ENCODE measurements at places on chromosomes 1 and 21. TPM values are rescaled to one million over a fixed set of nuclear protein-coding genes. Genes with fewer than 3 reads are reported as not detected.

SMCP gene
- not detected for total RNA-seq

SH2D1B gene
- total RNA-seq: 1.9 TPM

ACKR1 gene
- 146 TPM for total RNA-seq

DBT gene
- total RNA-seq: 15.7 TPM

SPOCD1 gene
- total RNA-seq: 31.4 TPM

PIGM gene
- 7.1 TPM for total RNA-seq

KCNJ15 gene
- total RNA-seq: 80.1 TPM

RRP1B gene
- 18.4 TPM for total RNA-seq

DNA sequence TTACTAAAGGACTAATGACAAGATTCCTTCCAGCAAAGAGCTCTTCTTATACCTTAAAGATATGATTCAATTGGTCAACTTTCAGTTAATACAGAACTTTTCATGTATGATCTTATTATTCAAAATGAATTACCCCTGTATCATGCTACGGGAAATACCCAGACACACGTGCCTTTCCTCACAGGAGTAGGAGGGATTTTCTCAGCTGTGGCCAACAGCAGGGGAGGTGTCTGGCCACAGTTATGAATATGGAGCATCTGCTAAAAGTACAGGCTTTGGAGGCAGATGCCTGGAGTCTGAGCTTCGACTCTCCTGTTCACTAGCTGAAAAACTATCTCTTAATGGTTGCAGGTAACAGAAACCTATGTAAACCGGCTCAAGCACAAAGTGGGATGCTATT lies 53.6 kb downstream of the KIAA1614 start:
- DNase-seq: no peak

DNA sequence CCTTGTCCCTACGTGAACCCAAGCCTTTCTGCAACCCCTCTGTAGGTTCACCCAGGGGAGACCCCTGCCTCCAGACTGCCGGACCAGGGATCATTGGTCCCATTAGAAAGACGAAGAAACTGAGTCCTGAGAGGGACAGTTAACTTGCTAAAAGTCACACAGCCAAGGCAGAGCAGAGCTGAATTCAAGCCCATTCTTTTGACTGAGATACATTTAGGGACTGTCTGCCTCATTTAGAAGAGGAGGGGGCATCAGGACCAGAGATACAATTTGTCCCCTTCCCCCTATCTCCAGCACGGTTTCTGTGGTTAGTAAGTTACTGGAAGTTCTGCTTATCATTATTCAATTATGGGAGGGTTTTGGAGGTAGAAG lies 19.1 kb downstream of the KCNQ4 start:
- no peak for DNase-seq

GRCh38 chr1:44067266-44068250 lies 36.3 kb upstream of the SLC6A9 start:
- DNase-seq: no peak

DNA sequence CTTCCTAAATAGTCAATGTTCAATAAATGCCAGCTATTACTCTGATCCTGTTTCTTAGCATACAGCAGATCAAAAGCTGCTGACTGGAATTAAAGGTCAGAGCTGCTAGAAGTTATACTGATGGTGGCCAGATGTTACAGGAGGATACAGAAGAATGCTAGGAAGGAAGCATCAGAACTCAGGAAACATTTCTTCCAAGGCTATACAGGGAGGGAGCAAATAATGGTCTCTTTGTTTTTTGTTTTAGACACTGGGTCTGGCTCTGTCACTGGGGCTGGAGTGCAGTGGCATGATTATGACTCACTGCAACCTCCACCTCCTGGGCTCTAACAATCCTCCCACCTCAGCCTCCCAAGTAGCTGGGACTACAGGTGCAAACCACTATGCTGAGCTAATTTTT lies 175.5 kb downstream of the RGS7 start:
- no peak for DNase-seq

GRCh38 chr21:31349208-31349607 lies 5.1 kb upstream of the TIAM1 start:
- no peak for DNase-seq

DNA sequence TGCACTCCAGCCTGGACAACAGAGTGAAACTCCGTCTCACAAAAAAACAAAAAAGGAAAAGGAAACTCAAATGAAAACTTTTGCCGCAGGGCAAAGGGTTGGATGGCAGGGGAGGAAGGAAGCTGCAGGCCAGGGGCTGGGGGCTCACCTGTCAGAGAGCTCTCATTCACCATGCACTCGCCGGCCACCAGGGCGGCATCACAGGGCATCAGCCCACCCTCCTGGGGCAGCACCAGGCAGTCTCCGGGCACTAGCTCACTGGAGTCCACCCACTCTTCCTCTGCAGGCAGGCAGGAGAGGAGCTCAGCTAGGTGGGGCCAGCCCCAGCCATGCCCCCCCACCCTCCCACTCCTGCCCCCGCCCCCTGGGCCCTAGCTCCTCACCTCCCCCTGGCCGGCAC lies 11.9 kb downstream of the ATP13A2 start:
- no peak for DNase-seq

DNA sequence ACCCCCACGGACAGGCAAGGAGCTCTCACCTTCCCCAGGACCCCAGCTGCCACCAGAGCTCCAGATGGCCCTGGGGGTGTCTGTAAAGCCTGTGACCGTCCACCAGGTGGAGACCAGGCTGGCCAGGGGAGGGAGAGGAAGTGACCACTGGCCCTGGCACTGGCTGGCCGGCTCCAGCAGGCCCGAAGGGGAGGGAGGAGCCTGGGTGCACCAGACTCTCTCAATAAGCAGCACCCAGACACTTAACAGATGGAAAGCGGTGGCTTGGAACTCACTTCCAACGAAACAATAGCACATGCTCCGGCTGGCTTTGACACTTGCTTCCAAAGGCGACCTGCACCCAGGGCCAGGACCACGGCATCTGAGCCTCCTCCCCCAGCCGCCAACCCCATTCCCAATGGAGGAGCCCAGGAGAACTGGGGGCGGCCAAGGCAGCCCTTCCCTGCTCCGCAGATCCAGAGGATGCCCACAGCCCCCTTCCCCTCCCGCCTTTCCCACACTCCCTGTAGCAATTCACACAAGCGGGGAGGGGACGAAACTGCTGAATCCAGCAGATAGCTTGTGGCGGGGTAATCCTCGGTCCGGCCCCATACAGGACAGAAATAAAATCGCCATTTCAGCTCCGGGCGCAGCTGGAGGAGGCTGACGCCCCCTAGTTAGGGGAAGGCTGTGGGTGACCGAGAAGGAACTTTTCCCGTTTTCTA lies 742 bp upstream of the PDE9A start:
- DNase-seq: peak; percentile 89

DNA sequence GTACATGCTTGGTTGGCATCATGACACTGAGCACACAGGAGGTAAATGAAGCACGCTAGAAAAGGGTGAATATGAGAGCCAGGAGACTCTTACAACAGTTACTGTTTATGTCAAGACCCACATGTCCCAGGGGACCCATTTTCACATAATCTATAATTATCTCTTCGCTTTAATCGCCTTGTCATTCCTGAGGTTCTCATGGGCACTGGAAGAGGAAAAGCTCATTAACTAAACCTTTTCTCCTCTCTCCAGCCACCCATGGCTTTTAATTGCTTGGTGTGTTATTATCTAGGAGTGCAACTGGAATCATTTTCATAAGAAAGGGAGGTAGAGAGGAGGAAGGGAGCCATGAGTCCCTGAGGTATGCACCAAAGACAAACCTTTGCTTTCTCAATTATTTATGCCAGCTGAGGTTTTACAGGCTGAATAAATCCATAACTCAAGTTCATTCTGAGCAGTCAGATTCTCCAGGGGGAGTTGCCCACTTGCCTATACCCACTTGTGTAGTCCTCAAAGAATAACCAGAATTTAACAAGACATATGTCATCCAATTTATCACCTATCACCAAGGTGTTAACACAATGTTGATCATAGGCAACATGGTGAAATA lies 77.4 kb downstream of the ACBD6 start:
- DNase-seq: no peak

DNA sequence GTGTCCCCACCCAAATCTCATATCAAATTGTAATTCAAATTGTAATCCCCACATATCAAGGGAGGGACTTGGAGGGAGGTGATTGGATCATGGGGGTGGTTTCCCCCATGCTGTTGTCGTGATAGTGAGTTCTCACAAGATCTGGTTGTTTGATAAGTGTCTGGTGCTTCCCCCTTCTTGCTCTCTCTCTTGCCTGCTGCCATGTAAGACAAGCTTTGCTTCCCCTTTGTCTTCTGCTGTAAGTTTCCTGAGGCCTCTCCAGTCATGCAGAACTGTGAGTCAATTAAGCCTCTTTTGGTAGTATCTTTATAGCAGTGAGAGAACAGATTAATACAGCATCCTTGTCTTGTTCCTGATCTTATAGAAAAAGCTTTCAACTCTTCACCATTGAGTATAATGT lies 6.5 kb upstream of the LRRC39 start:
- DNase-seq: no peak

DNA sequence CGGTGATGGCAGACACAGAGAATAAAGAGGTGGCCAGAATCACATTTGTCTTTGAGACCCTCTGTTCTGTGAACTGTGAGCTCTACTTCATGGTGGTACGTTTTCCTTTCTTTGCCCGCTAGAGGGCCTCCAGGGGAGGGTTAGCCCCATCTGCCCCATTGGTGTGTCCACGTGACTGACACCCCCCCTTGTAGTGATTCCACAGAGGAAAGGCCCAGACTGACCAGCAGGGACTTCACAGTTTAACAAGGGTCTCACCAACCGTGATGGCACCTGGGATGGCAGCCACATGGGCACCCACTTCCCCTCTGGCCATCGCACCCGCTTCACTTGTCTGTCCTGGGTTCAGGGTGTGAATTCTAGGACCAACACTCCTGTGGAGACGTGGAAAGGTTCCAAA lies 22.3 kb upstream of the SARS1 start:
- DNase-seq: no peak

DNA sequence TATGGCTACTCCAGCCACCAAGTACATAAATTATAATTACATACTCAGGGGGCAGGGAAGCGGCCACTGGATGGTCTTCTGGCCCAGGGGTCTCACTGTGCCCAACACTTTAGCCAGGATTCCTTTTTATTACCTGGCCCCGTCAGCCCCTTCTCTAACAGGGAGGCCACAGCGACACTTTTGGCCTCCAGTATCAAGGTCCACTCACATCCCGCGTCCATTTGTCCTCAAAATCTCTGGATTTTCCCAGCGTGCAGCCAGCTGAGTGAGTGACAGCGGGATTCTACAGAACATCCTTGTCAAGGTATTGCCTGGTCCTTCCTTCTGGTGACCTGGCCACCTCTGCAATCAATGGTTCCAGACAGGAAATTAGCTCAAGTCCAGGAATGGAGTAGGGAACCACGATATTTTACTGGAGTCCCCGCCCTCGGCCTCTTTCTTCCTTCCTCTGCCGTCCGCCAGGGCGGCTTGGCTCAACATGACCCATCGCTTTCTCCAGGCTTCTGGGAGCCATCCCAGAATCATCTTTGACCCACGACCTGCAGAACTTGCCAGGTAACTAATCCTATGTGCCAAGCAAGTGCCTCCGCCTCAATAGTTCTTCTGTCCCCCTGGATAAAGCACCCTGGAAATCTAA lies 2.7 kb upstream of the COL6A2 start:
- peak; percentile 26 for DNase-seq

GRCh38 chr1:56617141-56617540 lies 28.0 kb upstream of the PRKAA2 start:
- DNase-seq: no peak

DNA sequence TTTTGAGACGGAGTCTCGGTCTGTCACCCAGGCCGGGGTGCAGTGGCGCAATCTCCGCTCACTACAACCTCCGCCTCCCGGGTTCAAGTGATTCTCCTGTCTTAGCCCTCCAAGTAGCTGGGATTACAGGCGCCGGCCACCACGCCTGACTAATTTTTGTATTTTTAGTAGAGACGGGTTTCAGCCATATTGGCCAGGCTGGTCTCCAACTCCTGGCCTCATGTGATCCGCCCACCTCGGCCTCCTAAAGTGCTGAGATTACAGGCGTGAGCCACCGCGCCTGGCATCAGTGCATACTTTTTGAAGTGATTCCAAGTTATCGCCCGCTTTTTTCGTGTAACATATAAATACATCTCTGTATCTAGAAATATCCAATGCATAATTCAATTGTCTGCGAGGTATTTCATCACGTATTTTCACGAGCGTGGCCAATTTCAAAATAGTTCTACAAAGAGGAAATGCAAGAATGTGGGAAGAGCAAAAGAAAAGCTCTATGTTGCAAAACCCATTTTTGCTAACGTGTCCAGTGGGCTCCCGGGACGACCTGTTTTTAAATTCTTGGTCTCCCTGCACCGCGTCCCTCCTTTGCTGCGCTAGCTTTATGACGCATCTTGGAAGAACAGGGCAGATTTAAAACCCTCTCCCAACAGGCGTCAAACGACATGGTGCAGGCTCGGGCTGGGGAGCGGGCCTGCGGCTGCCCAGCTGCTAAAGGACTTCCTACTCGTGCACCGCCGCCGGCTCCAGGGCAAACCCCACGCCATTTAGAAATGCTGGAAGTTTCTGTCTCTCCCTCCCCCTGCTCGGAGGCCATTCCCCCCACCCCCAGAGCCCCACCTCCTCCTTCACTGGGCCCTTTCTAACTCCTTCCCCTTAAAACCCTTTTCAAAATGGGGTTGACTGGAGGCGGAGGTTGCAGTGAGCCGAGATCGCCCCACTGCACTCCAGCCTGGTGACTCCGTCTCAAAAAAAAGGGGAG lies 923 bp upstream of the IFNGR2 start:
- peak; percentile 87 for DNase-seq

GRCh38 chr1:44293761-44294315 lies 61.2 kb downstream of the ERI3 start:
- DNase-seq: no peak

GRCh38 chr21:42786884-42787283 lies 92.5 kb downstream of the WDR4 start:
- DNase-seq: no peak

DNA sequence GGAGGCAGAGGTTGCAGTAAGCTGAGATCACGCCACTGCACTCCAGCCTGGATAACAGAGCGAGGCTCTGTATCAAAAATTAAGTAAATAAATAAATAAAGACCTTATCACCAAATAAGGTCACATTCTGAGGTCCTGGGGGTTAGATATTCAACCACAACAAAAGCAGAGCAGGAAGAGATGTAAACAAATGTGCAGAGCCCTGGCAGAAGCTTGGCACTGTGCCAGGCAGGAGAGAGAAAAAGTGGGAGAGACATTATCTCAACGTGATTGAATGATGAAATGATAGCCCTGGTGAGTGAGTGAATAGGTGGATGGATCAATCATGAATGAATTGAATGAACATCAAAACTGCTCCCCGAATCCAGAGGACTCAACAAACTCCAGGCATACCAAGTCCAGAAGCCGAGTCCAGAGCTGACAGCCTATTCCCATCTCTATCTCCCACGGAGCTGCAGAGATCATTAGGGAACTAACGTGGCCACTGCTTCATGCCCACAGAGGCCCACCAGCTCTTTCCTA lies 150.7 kb downstream of the TOMM20 start:
- DNase-seq: no peak

DNA sequence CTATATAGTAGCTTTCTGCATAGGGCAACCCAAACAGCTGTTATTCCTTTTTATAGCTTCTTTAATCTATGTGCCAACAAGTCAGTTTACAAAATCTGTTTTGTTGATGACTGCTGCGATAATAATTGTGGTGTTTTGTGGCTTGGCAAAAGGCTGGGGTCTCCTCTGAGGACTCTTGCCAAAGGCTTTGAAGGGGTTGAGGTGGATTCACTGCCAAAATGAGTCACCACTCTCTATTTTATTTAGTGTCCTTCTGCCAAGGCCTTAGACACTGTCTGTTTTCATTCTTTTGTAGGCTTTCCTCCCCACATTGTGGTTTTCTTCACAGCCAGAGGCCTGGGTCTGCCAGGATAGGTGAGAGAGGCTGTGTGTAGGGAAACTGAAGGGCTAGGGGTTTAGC lies 161.8 kb downstream of the NFIA start:
- no peak for DNase-seq

- peak; percentile 33 for DNase-seq
Observed at GRCh38 chr1:104856091-104856490, 1106.4 kb downstream of the AMY1C start.

GRCh38 chr1:9823693-9823942 lies 147 bp downstream of the CLSTN1 start:
- DNase-seq: no peak
